Heart left ventricle (tissue), 16 donors: ENCODE measurements at places on chromosomes 2 and 18.

DNA sequence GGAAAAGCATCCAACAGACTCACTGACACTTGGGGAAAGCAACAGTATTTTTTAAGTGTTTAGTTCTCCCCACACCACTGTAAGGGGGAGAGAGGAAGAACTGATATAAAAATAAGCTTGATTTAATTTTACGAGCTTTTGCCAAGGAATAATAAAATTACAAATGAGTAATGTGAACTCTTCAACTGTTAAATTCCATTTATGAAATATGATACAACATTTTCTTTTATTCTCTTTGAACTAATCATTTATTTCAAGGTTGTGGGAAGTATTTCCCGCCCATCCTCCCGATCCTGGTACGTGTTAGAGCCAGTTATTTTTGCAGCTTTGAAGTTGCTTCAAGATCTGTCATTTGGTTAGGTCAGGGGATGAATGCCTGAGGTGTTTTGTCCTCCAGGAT is 35.2 kb downstream of the WDPCP start:
- H3K27me3 ChIP-seq: no peaks in the 10 kb centered on the region
- peaks cover 8% of the 10 kb centered on the region for H3K36me3 ChIP-seq
- peaks cover 5% of the 10 kb centered on the region for H3K4me1 ChIP-seq
- no peak overlapping the region for H3K27ac ChIP-seq
- H3K4me3 ChIP-seq: no peak overlapping the region
- no peak for DNase-seq

GRCh38 chr2:44801841-44802776 is 139.4 kb upstream of the SIX3 start:
- no peak for DNase-seq
- peaks cover 98% of the 10 kb centered on the region for H3K27me3 ChIP-seq
- peak overlapping the region; percentile 28 for H3K4me3 ChIP-seq
- H3K27ac ChIP-seq: no peak overlapping the region

DNA sequence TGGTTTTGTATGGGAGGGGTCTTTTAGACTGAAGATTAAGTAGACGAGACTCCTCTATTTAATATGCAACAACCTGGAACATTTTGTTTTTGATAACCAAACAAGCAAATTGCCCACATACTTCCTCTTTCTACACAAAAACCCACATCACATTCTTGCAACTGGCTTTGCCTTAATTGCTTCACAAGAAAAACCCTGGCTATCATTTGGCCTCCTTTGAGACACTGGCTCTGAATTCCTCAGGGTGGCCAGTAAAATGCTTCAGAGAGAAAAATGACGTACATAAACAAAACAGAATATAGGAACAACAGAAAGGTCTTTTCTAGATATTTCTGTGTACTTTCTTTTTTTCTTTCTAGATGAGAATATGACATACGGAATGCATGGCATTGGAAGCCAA is 103.0 kb downstream of the TRIB2 start:
- no peak overlapping the region for H3K4me3 ChIP-seq
- no peaks in the 10 kb centered on the region for H3K27me3 ChIP-seq
- no peaks in the 10 kb centered on the region for H3K36me3 ChIP-seq
- peak overlapping the region; percentile 84 for H3K27ac ChIP-seq
- peaks cover 34% of the 10 kb centered on the region for H3K4me1 ChIP-seq

- peak overlapping the region; percentile 80 for H3K27ac ChIP-seq
- H3K36me3 ChIP-seq: no peaks in the 10 kb centered on the region
- H3K4me1 ChIP-seq: peaks cover 38% of the 10 kb centered on the region
- H3K27me3 ChIP-seq: no peaks in the 10 kb centered on the region
- DNase-seq: no peak
Measured at GRCh38 chr2:42876326-42876751, 84.0 kb upstream of the HAAO start.

- no peaks in the 10 kb centered on the region for H3K36me3 ChIP-seq
- no peaks in the 10 kb centered on the region for H3K4me1 ChIP-seq
- DNase-seq: no peak
- H3K27me3 ChIP-seq: no peaks in the 10 kb centered on the region
Measured at GRCh38 chr2:166825914-166826313, 62.4 kb upstream of the XIRP2 start.

- no peak overlapping the region for H3K27ac ChIP-seq
- H3K4me1 ChIP-seq: no peaks in the 10 kb centered on the region
- H3K36me3 ChIP-seq: no peaks in the 10 kb centered on the region
- H3K27me3 ChIP-seq: no peaks in the 10 kb centered on the region
Measured at GRCh38 chr2:82708681-82709080, 1750.4 kb downstream of the SUCLG1 start.

DNA sequence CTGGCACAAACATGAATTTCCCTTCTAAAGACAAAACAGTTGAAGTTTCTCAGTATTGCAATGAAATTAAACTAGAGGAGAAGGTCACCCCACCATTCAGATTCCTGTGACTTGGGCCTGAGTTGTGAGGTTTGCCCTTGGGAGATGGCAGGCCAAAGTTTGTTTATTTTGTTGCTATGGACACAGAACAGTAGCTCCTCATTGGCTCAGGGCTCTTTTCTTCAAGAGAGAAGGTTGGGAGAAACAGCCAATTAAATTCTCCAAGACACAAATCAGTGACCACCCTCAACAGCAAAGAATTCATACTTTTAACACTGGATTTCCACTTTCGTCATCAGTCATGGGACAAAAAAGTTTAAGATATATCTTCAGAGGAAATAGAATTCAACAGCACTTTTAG is at the start of gene FLACC1:
Gene FLACC1 (minus strand): TSS at position 125 of the 400 bp plus-strand sequence. CDS start 5,941 bp downstream, outside the sequence.
- H3K4me1 ChIP-seq: peaks cover 4% of the 10 kb centered on the region
- peak; percentile 53 for DNase-seq
- H3K36me3 ChIP-seq: peaks cover 31% of the 10 kb centered on the region
- H3K27ac ChIP-seq: peak within 1 kb of the TSS; percentile 85
- no peak within 1 kb of the TSS for H3K4me3 ChIP-seq
- no peaks in the 10 kb centered on the region for H3K27me3 ChIP-seq

DNA sequence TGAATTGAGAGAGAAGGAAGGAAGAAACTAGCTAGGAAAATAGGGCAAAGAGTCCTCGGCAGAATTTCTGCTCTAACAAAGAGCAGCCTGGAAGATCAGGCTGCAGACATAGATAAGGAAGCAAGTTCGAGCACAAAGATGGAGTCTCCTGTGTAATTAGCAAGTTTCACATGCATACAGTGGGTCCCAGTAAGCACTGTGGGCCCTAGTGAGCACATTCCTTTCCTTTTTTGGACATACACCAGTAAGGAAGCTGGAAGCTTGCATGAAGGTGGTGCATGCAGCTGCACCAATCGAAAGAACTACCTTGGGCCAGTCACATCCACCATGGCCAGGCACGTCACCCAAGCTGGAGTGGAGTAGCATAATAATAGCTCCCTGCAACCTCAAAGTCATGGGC is 109.7 kb downstream of the NOL4 start:
- H3K4me3 ChIP-seq: no peak overlapping the region
- H3K4me1 ChIP-seq: no peaks in the 10 kb centered on the region
- H3K27me3 ChIP-seq: no peaks in the 10 kb centered on the region

DNA sequence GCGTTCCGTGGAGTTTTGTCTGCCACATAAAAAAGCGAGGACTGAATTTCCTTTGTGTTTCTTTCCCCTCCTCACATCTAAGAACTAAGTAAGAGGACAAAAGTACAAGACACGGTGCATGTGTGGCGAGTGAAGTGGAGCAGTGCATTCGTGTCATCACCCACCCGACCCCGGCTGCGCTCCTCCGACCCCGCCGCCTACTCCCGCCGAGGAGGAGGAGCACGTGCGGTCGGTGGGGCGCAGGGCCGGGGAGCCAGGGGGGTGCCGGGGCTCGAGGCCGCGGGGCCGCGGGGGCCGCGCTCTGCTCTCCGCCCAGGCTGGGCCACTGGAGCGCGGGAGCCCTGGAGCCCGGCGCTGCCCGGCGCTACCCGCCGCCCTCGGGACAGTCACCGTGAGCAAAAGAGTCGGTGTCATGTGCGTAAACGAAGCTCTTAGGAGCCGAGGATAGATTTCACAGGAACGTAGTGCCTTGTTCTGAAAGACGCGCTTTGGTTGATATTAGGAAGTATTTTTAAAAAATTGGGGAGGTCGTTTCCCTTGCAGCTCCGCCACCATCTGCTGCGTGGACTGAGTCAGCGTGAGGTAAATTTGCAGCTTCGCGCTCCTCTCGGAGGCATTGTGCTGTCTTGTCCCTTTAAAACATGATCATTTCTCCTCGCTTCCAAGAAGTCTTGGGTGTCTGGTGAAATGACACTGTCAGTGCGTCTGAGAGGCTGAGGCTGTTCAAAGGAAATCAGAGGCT is 11.0 kb downstream of the TBR1 start:
- H3K27me3 ChIP-seq: peaks cover 58% of the 10 kb centered on the region
- no peaks in the 10 kb centered on the region for H3K36me3 ChIP-seq
- H3K4me1 ChIP-seq: peaks cover 6% of the 10 kb centered on the region
- no peak overlapping the region for H3K27ac ChIP-seq

GRCh38 chr18:50653402-50654093 is 93.7 kb downstream of the MAPK4 start:
- H3K27me3 ChIP-seq: no peaks in the 10 kb centered on the region
- DNase-seq: peak; percentile 69
- no peak overlapping the region for H3K4me3 ChIP-seq
- no peaks in the 10 kb centered on the region for H3K36me3 ChIP-seq
- peak overlapping the region; percentile 67 for H3K27ac ChIP-seq

GRCh38 chr2:37090019-37090477 is 5.7 kb downstream of the GPATCH11 start:
- no peak overlapping the region for H3K4me3 ChIP-seq
- H3K36me3 ChIP-seq: peaks cover 72% of the 10 kb centered on the region
- H3K4me1 ChIP-seq: peaks cover 20% of the 10 kb centered on the region
- H3K27me3 ChIP-seq: no peaks in the 10 kb centered on the region
- no peak for DNase-seq
- no peak overlapping the region for H3K27ac ChIP-seq

- no peaks in the 10 kb centered on the region for H3K36me3 ChIP-seq
- no peak overlapping the region for H3K4me3 ChIP-seq
- H3K4me1 ChIP-seq: no peaks in the 10 kb centered on the region
- no peak overlapping the region for H3K27ac ChIP-seq
Measured at GRCh38 chr2:219018726-219019125, 22.6 kb downstream of the CFAP65 start.

GRCh38 chr2:163466331-163467250 is 269.2 kb downstream of the FIGN start:
- no peaks in the 10 kb centered on the region for H3K36me3 ChIP-seq
- no peak overlapping the region for H3K27ac ChIP-seq
- no peaks in the 10 kb centered on the region for H3K27me3 ChIP-seq
- no peak for DNase-seq

GRCh38 chr2:171894612-171894947 is 536 bp upstream of the SLC25A12 start:
- H3K27me3 ChIP-seq: no peaks in the 10 kb centered on the region
- H3K4me3 ChIP-seq: peak overlapping the region; percentile 77
- H3K27ac ChIP-seq: peak overlapping the region; percentile 81
- no peak for DNase-seq
- no peaks in the 10 kb centered on the region for H3K36me3 ChIP-seq

DNA sequence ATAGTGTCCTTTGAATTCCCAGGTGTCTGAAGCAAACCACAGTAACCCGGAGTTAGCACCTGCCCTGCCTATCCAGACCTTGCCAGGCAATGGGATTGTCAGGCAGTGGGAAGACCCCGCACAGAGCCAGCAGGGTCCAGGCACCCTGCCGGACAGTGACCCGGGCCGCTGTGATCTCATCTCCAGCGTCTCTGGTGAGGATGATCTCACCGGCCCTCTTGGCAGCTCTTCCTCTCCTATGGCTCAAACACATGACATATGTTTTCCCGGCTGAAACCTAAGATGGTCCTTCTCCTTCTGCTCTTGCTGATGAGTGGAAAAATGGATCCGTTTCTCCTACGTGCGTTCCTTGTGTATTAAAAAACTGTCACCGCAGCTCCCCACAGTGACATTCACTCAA is 75.1 kb downstream of the ACOXL start:
- no peaks in the 10 kb centered on the region for H3K36me3 ChIP-seq
- H3K4me1 ChIP-seq: no peaks in the 10 kb centered on the region
- no peak overlapping the region for H3K4me3 ChIP-seq
- no peak overlapping the region for H3K27ac ChIP-seq
- no peak for DNase-seq

DNA sequence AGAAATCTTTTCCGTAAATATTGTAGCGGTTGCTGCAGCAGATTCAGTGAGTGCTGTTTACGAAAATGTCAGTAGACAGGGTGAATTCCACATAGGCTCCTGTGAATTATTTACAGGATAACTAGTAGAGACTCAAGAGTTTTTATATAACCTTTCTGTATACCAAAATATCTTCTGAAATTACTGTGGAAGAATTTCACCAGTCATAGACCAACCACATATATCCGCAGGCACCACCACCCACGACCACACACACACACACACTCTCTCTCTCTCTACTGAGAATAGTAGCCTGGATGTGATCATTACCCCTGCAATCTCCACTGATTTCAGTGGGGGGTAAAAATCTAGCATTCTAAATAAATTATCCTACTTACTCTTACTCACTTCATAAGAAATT is 341.8 kb downstream of the RBM43 start:
- H3K36me3 ChIP-seq: no peaks in the 10 kb centered on the region
- no peaks in the 10 kb centered on the region for H3K27me3 ChIP-seq
- H3K4me3 ChIP-seq: no peak overlapping the region
- H3K27ac ChIP-seq: no peak overlapping the region

GRCh38 chr18:35842536-35842935 is 129.9 kb upstream of the RMP24 start:
- no peak for DNase-seq
- no peaks in the 10 kb centered on the region for H3K27me3 ChIP-seq
- H3K27ac ChIP-seq: no peak overlapping the region
- H3K4me3 ChIP-seq: no peak overlapping the region
- H3K36me3 ChIP-seq: no peaks in the 10 kb centered on the region
- H3K4me1 ChIP-seq: no peaks in the 10 kb centered on the region

- DNase-seq: no peak
- H3K4me1 ChIP-seq: no peaks in the 10 kb centered on the region
- H3K27ac ChIP-seq: no peak overlapping the region
Measured at GRCh38 chr2:232761301-232761907, 15.0 kb downstream of the KCNJ13 start.
